ENCODE measurements at places on chromosomes 11 and 22.

GRCh38 chr11:117020869-117021564, 77.2 kb downstream of the SIK3 start:
- DNase-seq: no peak

GRCh38 chr11:129324533-129325175, 51.0 kb upstream of the BARX2 start:
- DNase-seq: no peak

DNA sequence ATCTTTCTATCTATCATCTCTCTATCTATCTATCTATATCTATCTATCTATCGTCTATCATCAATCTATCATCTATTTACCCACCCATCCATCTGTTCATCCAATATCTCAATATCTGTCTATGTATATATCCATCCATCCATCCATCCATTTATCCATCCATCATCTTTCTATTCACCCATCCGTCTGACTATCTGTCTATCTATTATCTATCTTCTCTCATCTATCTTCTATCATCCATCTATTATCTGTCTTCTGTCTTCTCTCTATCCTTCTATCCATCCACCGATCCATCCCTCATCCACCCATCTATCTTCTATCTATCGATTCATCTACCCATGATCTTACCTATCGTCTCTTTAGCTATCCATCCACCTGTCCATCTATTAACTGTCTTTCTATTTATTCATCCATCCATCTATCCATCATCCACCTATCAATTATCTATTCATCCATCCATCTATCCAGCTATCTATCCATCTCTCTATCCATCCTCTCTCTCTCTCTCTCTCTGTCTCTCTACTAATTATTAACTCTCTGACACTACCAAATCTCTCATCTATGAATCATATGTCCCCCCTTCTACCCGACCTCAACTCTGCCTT, 89.1 kb downstream of the DHCR7 start:
- no peak for DNase-seq

GRCh38 chr11:101049123-101049522, 80.5 kb downstream of the PGR start:
- DNase-seq: no peak
